ENCODE measurements at places on chromosomes 12 and 14.

- DNase-seq = no peak
These were observed 72.9 kb downstream of the TRAFD1 start for GRCh38 chr12:112198120-112198733.

GRCh38 chr12:63918800-63919300, 74.3 kb downstream of the SRGAP1 start:
- no peak for DNase-seq

GRCh38 chr12:114631242-114631641, 52.7 kb downstream of the TBX3 start:
- DNase-seq = no peak

- DNase-seq = no peak
These were observed 7.3 kb upstream of the TMEM119 start for GRCh38 chr12:108605000-108605689.

DNA sequence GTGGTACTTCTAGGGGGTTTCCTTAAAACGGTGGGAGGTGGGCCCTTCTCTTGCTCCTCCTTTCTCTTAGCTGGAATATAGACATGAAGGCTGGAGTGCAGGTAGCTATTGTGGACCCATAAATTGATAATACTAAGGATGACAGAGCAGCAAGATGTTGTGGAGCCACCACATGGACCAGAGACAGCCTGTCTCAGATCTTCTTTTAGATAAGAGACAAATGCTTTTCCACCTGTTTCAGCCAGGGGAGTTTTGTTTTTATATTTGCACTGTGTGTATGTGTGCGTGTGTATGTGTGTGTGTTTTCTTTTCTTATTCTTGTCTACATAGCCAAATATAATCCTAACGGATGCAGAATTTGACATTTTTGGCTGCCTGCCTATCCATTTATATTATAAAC, 62.9 kb upstream of the HIF1A start:
- DNase-seq = no peak

DNA sequence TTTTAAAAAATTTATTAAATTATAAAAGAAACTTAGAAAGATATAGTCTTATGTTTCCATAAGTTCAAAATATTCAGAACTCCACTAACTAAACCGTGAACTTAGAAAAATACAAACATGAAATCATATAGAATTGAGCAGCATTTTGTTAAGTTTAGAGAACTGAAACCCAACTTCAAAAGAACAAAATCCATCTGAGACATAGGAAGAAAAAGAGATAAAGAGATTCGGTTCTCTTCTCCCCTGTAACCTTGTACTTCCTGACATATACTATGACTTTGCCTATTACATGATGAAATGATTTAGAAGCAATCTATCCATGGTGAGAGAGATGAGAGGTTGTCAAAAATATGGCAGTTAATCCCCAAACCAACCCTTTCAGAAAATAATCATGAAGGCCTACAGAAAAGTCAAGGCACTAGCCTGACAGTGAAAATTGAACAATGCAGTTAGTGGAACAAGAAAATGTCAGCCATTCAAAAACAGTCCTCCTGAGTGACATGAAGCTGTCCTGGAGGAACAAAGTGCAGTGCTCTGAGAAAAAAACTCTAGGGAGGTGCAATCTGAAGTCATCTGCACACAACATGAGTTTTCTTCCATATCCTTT, 44.0 kb downstream of the C12orf50 start:
- no peak for DNase-seq
